ENCODE measurements at places on chromosomes 7 and 10.

DNA sequence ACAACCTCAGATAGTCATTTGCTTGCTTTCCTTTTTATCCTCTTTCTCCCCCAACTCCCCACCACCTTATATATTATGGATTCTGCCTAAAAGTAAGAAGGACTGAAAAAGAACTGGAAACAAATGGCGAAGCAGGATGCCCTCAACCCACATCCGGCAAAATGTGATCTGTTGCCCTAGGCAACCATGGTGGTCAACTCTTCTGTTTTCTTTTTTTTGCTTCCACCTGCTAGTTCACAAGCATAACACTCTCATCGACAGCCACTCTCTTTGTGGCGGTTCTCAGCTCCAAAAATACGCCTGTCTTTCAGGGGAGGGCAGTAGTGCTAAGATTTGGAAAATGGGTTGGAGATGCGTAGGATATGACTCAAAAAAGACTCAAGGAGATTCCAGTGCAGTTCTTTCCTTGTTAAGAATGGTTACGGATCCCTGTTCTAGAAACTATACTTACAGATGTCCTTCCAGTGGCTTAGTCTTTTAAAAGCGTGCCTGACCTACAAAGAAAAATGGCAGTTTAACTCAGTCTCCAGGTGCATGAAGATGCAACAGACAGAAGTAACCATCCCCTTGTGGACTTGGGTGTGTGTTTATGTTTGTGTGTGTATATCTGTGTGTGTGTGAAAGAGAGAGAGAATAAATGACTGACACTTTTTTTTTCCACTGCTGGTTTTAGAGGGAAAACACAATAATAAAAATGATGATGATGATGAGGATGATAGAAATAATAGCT is 10.7 kb downstream of the APBB1IP start:
- no peak for DNase-seq

- no peak for DNase-seq
These were observed 61.7 kb downstream of the SEMA3D start for GRCh38 chr7:85125176-85125575.

- DNase-seq = no peak
These were observed 96.8 kb downstream of the CDK14 start for GRCh38 chr7:90692947-90693346.

GRCh38 chr10:129136951-129137350 is 330.1 kb upstream of the MGMT start:
- DNase-seq = no peak

DNA sequence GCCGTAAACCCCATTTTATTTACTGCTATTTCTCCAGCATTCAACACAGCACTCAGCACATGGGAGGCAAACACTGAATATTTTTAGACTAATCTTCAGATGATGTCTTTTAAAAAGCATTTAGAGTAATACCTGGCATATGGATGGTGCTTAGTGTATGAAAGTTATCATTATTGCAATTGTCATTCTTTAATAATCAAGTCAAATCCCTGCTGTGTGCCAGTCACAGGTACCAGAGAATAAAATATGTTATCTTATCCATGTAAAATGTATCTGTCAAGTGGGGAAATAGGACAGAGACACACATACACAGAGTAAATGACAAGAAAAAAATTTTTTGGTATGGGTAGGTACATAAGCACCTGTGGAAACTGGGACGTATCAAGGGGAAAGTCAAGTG is 18.5 kb downstream of the ANKRD22 start:
- DNase-seq = no peak

DNA sequence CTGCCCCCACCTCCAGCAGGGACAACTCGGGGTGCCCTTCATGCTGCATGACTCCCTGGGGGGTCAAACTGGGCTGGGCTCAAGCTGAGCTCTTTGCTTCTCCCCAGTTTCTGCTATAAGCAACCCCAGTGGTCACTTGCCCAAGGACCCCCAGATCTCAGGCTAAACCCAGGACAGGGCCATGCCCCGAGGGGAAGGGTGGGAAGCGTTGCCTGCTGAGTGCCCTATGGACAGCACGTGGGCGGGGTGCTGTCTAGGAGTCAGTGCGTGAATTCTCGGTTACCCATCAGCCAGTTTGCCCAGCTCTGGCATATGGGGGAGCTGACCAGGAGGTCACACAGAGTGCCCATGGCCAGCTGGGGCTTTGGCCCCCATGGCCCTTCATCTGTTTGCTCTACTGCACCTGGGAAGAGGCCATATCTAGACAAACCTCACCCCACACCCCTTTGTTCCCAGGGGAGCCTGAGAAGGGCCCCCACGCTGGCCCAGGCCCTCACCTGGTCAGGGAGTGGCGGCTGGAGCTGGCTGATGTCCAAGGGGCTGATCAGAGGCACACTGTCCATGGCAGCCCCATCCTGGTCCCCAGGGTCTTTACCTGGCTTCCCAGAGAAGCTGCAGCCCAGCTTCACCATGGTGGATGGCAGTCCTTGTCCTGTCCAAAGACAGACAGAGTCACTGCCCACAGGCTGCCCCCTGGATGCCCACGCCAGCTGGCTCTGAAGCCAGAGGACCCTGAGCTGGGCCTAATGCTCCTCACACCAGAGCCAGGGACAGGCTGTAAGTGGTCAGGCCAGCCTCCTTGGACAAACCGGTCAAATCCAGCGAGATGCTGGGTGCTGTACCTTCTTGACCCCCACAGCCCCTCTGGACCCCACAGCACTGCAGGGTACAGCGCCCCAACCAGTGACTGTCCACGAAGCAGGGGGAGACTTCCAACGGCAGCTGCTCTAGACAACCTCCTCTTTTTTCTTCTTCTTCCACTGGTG is 8.0 kb downstream of the CALY start:
- DNase-seq = no peak

DNA sequence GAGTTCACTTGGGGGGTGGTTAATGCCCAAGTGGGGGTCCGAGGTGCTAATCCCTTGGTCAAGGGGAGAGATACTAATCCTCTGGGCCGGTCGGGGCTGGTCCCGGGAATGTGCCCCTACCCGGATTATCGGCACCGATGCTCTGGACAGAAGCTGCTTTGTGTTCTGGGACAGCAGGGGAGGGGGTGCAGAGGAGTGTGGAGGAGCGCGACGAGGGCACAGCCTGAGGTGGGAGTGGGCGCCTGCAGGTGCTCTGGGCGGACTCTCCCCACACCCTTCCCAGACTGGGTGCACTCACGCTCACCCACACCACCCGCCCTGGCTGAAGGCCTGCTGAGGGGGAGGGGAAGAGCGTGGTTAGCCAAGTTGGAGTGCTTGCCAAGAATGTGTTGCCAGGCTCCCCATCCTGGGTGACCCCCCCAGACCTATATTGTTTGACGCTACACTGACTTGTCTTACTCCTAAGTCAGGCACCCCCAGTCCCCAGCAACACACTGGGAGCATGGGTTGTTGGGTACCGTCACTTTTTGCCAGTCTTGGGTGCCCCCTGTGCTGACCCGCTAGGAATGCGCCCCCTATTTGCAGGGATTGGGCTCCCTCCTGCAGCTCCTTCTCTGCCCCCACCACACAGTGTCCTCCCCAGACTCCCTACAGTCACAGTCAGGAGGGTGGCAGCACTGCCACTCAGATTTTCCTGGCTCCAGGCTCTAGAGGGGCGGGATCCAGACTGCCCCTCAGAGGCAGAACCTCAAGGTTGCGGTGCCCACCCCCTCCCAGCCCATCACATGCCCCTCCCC is 1.2 kb downstream of the SLC4A2 start:
- DNase-seq = no peak

- DNase-seq = no peak
These were observed 7.3 kb downstream of the MAFK start for GRCh38 chr7:1537535-1538412.

DNA sequence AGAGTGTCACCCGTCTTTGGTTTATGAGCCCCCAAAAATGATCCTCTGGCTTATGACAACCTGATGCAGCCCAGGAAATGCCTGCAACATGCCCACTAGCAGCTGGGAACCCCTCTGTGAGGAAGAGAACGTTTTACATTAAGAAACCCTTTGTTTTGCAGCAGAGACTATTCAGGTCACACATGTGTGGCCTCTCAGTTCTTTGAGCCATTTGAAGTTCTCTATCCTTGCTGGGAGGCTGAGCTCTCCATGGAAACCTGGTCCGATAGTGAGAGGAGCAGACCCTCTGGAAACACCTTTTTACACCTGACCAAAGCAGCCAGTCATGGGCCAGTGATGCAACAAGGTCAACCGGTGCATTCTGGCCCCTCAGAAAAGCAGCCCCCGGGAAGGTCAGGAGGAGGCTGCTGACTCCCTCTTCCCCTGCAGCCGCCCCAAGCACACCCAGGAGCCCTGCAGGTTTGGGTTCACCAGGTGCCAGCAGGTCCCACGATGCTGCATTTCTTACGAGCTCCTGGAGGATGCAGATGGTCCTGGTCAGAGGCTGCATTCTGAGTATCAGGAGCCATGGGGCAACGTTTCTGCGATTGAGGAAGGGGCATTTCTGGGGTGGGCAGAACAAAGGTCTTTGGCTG is 134.3 kb downstream of the ZMYND11 start:
- DNase-seq = no peak

- no peak for DNase-seq
These were observed 156.4 kb upstream of the KLF14 start for GRCh38 chr7:130890176-130891020.

- no peak for DNase-seq
These were observed 554.3 kb downstream of the TYW1 start for GRCh38 chr7:67550801-67551436.

DNA sequence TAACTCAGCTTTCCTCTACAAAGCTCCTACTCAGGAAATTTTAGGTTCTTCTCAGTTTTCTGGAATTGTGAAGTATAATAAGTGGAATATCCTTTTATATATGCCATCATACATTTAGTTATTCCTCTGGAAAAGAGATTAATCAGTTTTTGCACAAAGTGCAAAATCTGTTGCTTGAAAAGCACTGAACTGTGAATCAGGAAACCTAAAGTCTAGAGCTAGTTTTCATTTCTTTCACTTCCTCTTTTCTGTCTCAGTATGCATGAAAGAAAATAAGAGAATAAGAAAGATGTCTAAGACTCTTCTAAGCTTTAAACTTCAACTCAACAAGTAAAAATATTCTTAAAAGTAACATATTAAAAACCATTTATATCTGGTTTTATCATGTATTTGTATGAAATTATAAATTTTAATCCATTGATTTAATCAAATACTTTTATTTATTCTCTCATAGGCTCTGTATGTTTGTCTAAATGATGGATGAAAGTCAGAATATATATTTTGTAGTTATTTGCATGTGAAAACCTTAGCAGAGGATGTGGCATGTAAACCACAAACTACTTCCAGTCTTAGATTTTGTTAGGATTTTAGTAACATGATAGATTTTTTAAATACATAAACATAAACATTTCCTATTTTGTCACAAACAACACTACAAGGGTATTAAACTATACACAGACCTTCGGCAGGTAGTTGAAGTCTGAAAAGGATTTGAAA is 1073.0 kb downstream of the XPNPEP1 start:
- no peak for DNase-seq

- DNase-seq = peak; percentile 12
These were observed 846 bp downstream of the DNAJC1 start for GRCh38 chr10:22002591-22003176.

- DNase-seq = no peak
These were observed 20.4 kb upstream of the C10orf71 start for GRCh38 chr10:49278497-49278981.

DNA sequence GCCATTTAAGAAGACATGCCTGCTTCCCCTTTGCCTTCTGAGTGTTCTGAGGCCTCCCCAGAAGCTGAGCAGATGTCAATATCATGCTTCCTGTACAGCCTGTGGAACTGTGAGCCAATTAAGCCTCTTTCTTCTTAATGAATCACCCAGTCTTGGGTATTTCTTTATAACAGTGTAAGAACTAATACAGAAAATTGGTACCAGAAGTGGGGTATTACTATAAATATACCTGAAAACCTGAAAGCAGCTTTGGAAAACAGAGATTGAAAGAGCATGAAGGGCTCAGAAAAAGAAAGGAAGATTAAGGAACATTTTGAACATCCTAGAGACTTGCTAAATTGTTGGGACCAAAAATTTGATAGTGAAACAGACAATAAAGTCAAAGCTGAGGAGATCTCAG is 12.0 kb upstream of the RNF32 start:
- no peak for DNase-seq

DNA sequence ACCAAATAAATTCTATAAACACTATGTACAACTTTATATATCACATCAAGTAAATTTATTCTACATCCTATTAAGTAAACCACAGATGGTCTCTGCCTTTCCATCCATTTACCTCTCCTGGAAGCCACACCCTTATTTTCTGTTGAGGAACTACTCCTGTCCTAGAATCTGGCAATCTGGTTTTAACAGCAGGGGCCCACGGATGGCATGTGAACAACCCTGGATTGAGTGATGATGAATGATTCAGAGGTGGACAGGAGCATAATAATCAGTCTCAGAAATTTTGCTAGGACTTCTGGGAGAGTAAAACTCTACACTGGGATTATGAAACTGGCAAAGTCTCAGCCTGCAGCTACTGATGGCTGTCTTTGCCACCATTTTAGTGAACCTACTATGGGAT is 54.1 kb downstream of the CDK6 start:
- DNase-seq = no peak

DNA sequence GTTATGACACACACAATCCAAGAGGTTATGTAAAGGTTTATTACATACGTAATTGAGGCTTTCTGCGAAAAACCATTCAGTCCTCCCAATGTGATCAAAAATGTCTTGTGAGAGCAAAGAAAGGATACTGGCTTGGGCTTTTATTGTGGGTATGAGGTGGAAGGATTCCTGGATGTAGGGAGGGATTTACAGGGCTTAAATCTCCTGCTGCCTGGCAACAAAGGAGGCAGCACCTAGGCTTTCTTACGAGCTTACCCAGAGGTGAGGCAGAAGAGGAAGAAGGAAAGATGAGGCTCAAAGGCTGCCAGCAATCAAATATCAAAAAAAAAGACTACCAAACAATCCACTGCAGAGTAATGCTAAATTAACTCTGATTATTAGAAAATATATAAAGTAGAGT is 1149.5 kb upstream of the POT1 start:
- DNase-seq = no peak

DNA sequence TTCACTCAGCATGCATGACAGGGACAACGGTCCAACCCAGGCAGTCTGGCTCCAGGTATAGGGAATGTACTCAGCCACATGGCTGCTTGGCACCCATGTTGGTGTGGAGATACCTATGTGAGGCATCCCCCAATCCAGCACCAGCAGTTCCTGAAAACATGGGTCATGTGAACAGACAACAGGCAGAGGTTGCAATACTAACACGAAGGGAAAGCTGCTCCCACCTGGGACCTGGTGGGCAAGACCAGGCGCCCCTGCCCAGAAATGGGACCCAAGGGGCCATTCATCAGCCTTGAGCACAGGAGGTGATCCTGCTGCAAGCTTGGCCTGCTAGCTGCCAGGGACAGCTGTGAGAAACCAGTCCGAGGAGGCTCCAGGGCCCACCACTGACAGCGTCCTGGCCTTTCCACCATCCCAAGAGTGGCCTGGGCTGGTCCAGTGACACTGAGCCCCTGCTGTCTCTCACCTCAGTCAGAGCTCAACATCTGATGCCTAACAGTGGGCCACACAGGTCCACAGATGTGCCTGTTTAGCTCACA is 142.3 kb downstream of the ARHGAP22 start:
- DNase-seq = no peak

- no peak for DNase-seq
These were observed 29.6 kb downstream of the AMZ1 start for GRCh38 chr7:2717293-2718261.
